Hematopoietic multipotent progenitor cell treated with erythropoietin and hydrocortisone succinate and interleukin-3 and kit ligand, for 8 days (in vitro differentiated cells): ENCODE measurements at places on chromosomes 3 and 15.

DNA sequence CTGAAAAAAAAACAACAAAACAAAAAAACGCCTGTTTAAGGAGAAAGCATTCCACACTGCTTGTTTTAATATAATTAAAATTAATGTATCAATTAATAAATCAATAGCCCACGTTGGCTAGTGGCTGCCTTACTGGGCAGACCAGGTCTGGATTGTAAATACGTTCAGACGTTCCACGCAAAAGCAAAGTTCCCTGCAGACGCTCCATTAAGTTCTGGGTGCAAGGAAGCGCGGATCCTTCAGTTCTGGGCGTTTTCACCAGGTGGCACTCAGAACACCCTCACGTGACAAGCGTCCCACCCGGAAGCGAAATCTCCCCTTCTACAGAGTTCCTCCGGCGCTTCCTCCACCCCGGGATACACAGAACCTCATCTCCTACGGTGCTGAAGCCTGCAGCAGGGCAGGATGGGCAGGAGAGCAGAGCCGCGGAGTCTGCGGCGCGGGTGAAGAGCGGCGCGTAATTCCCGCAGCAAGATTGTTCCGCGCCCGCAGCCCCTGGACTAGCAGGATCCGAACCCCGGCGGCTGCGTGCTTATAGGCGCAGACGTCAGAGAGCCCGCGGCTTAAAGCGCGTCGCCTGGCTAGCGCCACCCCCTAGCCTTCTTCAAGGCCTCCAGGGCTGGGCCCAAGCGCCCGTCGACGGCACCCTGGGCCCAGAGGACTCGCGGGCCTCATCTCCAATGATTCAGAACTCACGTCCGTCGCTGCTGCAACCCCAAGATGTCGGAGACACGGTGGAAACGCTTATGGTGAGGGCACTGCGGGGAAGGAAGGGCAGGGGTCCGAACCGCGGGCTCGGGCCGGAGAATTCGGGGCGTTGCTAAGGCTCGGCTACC lies at the start of gene SLC25A38:
SLC25A38 (plus strand) TSS at position 326 of the 836 bp plus-strand sequence; CDS start at position 681, 355 bp downstream.
- peak; percentile 93 for DNase-seq

GRCh38 chr3:56294286-56294685 lies 174.0 kb downstream of the ERC2 start:
- no peak for DNase-seq

DNA sequence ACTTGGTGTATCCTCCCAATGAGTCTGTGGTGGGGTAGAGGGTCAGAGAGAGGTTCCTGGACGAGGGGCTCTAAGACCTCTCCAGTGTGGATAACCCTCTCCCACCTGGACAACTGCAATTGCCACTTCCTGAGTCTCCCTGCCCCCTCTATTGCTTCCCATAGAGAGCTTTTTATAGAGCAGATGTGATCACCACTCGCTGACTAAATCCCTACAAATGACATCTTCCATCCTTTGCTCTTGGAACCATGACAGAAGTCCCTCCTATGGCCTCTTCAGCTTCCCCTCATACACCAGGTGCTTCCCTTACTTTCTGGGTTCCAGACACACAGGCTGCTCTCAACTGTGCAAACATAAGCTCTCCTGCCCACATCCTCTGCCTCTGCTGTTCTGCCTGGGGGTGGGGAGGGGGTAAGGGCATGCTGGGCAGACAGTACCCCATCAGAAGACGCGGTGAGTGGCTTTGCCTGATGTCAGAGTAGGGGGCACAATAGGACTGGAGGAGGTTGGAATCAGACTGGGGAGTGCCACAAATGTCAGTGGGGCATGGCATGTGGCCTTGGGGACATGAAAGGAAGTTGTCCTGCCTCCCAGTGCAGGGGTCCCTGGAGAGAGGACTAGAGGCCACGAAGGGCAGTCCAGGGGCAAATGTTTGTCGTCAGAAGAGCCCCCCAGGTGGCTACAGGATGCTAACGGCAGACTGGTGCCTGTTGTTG lies 15.2 kb downstream of the ITIH3 start:
- DNase-seq = no peak

DNA sequence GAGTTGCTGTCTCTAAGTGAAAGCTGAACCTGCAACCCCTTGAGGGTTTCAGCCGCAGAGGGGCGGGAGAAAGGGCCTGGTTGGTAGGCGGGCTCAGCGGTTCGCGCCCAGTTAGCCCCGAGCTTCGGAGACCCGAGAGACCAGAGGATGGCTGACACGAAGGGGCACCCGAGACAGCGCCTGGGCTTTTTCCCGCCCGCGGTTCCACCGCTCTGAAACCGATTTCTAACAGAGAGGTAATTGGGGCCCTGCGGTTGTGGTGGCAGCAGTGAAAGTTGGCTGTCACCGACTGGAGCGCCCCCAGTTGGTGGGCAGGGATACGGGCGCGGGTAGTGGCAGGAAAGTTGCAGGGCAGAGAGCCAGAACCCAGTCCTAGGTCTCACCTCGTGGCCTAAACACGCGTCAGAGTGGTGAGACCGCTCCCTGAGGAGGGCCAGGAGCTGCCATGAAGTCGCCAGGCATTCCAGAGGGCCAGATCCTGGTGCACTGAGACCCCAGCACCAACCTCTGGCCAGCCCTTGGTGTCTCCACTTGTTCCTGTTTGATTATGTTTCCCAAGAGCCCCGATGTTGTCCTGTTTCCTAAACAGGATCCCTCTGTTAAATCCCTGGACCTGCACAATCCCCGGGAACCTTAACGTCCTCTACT lies 625 bp upstream of the ELL3 start:
- peak; percentile 91 for DNase-seq

DNA sequence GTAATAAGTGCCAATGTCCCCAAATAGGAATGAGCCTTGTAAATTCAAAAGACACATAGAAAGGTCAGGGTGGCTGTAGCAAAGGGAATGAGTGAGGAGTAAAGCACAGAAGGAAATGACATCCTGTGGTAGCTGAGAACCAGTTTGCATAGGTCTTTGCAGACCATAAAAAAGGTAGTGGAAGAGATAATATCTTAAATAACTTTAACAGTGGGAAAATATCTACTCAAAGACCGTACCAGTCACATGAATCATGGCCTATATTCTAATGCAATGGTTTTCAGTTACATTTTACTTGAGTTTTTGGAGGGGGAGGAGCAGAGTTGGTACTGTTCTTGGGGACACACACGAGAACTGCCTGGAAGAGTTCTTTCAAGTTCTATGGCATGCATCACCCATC lies 297.3 kb upstream of the ADAMTS9 start:
- DNase-seq = no peak

GRCh38 chr3:141950572-141951493 lies 74.4 kb downstream of the ATP1B3 start:
- DNase-seq = no peak

DNA sequence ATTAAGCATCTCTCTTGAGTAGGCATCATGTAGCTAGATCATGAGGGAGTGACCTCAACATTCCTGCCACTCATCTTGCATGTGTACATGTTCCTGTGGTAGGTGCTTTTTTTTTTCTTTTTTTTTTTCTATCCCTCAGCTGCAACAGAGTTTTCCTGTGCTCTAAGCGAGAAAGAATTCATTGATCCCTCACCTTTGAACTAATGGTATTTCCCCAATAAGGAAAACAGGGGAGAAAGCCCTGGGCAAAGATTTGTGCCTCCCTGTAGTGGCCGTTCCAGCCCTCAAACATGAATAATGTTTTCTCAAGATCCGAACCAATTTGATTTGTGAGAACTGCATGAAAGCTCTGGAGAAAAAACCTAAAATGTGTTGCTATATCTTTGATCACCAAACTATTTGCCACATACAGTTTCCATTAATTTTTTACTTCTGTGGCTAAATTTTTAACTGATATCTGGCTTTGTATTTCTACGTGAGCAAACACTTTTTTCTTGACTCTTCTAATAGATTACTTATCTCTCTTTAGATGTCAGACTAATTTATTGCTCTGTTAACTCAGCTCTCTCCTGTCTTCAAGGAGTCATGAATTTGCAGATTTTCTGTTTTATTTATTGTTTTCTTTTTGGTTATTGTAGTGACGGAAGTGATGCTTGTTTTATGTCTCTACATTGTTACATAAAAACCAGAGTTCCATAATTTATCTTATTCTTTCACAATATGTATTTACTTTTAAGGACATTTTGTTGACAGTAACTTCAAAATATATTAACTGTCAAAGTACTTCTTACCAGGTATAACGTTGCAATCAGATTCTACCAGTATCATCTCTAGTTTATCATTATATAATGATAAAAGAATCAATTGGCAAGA lies 1396.5 kb downstream of the OTOL1 start:
- DNase-seq = no peak

DNA sequence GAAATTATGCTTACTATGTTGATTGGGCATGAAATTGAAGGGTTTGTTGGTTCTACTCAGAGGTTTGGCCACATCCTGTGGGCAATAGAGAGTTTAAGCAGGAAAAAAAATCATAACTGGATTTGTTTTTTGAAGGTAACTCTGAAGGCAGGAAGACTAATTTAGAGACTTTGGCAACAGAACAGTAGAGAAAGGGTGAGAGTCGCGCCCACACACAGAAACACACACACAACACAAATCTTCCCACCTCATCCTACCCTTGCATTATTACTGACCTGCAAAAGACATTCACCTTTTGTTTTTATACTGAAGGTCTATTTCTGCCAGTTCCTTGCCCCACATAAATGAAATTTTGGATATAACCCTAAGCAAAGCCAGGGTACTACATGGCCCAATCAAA lies 270.6 kb downstream of the TBL1XR1 start:
- DNase-seq = no peak

DNA sequence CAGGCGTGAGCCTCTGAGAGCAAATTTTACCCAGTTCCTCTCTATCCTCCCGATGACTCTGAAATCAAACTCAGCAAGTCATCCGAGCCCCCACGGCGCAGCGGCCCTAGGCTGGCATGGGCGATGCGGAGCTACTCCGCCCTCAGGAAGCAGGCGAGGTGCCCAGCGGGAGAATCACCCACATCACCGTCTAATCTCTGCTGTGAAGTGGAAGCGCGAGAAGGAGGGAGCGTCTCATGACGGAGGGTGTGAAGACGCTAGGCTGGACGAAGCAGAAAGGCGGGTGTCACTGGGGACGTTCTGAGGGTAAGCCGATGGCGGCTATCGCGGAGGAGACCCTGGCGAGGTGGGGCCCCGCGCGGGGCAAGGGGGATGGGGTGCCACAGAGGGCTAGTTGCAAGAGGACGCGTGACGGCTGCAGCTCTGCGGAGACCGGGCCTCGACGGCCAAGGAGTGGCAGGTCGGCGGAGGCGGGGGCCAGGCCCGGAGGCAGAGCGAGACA lies 9.1 kb upstream of the GNAI2 start:
- DNase-seq = peak; percentile 56

GRCh38 chr3:115165701-115166100 lies 18.6 kb upstream of the ZBTB20 start:
- DNase-seq = no peak

GRCh38 chr3:32901005-32901932 lies 50.2 kb upstream of the CCR4 start:
- no peak for DNase-seq

- no peak for DNase-seq
Observed at GRCh38 chr3:18575573-18575972, 150.4 kb upstream of the SATB1 start.

GRCh38 chr3:8968375-8968882 lies 5.2 kb upstream of the RAD18 start:
- DNase-seq = no peak

- peak; percentile 56 for DNase-seq
Observed at GRCh38 chr3:58351920-58352319, 19.2 kb downstream of the PXK start.

DNA sequence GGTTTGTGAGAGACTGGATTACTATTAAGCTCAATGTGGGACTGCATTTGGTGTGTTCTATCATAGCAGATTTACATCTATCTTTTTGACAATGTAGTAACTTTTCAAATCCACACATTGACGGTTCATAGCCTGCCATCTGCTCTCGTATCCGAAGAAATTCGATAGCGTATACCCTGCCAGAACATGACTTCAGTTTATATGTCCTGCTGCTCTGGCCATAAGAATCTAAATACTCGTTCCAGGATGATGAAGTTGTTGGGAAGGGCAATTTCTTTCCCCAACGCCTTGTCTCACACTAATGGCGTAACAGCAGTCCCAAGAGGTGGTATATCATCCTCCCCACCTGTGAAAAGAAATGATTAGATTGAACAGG lies 180.0 kb downstream of the LSAMP start:
- no peak for DNase-seq

- DNase-seq = peak; percentile 79
Observed at GRCh38 chr3:49805897-49806701, 3.0 kb downstream of the INKA1 start.

GRCh38 chr3:154862265-154862664 lies 217.9 kb upstream of the MME start:
- no peak for DNase-seq

GRCh38 chr3:143497382-143497781 lies 350.9 kb downstream of the SLC9A9 start:
- DNase-seq = no peak

DNA sequence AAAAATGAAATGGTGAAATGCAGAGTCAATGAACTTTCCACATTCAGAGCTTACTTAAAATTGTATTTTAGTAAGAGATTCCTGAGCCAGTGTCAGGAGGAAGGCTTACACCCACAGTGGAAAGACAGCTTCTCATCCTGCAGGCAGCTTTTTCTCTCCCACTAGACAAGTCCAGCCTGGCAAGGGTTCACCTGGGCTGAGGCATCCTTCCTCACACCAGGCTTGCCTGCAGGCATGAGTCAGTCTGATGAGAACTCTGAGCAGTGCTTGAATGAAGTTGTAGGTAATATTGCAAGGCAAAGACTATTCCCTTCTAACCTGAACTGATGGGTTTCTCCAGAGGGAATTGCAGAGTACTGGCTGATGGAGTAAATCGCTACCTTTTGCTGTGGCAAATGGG lies 3.1 kb downstream of the CCR4 start:
- no peak for DNase-seq

DNA sequence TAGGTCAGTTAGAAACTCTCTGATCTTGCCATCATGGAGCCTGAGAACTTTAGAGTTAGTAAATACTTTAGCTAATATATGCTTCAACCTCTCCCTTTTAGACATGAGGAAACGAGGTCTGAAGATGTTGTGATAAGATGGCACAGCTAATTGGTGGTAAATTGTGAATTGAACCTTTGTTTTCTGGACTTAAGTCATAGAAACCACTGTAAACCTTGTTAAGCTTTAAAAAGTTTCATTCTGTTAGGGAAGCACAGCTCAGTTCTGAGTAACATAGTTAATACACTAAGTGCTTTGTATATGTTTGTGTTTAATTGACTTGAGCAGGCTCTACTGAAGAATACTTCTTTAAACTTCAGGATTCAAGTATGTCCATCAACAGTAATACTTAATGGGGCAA lies 108.6 kb downstream of the AKAP13 start:
- no peak for DNase-seq
